Thymus (tissue), 14 donors: ENCODE measurements at places on chromosomes 4 and X.
A peak's percentile ranks its signal among the peaks of the same experiment; 100 is the strongest.

DNA sequence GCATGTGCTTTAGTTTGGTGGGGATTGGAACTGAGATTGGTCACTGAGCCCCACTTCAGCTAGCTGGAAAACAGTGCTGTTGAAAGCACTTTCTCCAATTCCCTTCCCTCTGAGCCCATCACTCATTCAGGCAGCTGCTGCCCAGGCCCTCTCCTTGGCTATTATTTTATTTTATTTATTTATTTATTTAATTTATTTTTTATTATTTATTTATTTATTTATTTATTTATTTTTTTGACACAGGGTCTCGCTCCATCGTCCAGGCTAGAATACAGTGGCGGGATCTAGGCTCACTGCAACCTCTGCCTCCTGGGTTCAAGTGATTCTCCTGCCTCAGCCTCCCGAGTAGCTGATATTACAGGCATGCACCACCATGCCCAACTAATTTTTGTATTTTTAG is 51.8 kb upstream of the RBPJ start:
- H3K4me1 ChIP-seq = peaks cover 2% of the 10 kb centered on the region
- H3K27me3 ChIP-seq = no peaks in the 10 kb centered on the region
- no peaks in the 10 kb centered on the region for H3K36me3 ChIP-seq
- no peak for DNase-seq

DNA sequence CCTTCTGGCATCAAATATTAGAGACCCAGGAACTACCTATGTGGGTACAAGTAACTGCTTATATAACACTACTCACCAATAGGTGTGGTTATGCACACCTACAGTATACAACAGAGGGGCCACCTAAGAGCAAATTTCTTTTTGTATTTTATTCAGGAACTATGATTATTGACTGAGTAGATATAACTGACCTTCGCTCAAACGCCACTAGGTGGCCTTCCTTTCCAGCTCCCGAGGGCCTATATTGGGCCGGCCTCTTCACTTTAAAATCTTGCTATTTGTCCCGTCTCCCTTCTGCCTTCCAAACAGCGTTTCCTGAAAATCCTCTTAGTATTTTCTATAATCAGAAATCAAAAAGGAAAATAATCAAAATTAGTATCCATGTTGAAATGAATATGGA is 19.9 kb upstream of the PABPC5 start:
- H3K4me3 ChIP-seq = no peak overlapping the region
- no peak overlapping the region for H3K27ac ChIP-seq
- no peaks in the 10 kb centered on the region for H3K36me3 ChIP-seq
- H3K27me3 ChIP-seq = no peaks in the 10 kb centered on the region

GRCh38 chrX:107560041-107560440 is 68.3 kb upstream of the PRPS1 start:
- DNase-seq = no peak
- no peak overlapping the region for H3K4me3 ChIP-seq
- H3K27ac ChIP-seq = no peak overlapping the region
- no peaks in the 10 kb centered on the region for H3K27me3 ChIP-seq

DNA sequence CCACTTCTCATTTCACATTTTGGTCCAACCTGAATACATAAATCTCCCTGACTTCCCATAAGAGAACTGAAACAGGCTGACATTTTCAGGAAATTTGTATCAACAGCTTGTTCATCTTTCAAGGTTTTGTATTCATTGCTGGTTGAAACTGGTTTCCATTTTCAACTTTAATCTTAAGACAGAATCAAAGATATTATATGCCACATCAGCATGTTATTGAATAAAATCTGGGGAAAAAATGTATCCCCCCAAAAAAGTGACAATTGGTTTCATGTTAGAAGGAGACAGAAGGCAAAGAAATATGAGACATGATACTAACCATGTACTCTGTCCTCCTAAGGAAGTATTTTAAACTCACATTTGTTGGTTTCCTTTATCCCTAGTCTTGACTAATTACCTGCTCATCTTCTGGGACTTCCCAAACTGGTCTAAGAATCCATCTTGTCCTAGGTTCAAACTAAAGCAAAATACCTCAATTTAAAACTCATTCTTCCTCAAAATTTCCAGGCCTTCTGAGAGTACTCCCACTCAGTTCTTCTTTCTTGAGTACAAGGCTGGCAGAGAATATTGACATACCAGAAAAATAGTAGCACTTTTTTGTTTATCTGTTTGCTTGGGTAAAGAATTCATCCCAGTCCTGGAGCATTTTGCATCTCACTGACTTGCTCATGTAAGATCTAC is 3.1 kb upstream of the ANTXR2 start:
- no peak overlapping the region for H3K4me3 ChIP-seq
- H3K4me1 ChIP-seq = peaks cover 18% of the 10 kb centered on the region
- H3K36me3 ChIP-seq = no peaks in the 10 kb centered on the region
- peaks cover 11% of the 10 kb centered on the region for H3K27me3 ChIP-seq
- DNase-seq = no peak

DNA sequence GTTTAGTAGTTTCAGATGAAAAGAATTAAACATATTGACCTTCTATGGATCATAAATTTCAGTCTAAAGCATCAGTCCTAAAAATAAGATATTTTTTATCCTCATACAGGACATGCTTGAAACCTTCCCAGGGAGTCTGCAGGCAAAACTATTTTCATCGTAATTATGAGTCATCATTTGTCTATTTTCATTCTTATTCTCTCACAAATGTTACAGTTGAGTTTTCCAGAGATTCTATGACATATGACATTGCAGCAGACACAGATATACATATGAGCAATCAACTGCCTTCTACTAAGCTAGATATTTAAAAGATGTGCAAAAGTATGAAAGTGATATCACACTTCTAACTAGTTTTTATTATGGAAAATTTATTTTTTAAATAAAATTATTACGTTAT is 398.0 kb downstream of the MAGEB5 start:
- H3K36me3 ChIP-seq = no peaks in the 10 kb centered on the region
- no peak for DNase-seq
- no peaks in the 10 kb centered on the region for H3K4me1 ChIP-seq
- H3K27ac ChIP-seq = no peak overlapping the region
- H3K4me3 ChIP-seq = no peak overlapping the region
- H3K27me3 ChIP-seq = no peaks in the 10 kb centered on the region

DNA sequence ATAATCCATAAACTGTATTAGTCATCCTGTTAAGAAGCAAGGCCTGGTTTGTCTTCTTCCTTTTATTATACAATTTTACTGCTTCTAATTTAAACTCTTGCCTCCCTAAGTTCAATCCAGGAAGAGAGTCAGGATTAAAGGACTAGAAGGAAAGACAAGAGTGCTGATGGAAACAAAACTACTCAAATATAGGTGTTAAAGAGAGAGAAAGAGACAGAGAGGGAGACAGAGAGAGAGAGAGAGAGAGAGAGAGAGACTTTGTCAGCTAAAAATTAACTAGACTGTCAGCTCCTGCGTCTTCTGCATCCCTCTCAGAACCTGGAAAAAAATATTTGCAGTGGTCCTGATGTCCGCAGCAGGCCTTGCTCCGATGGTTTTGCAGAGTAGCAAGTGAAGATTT is 13.5 kb upstream of the FGG start:
- peaks cover 6% of the 10 kb centered on the region for H3K4me1 ChIP-seq
- no peak overlapping the region for H3K27ac ChIP-seq
- H3K27me3 ChIP-seq = peaks cover 8% of the 10 kb centered on the region
- no peak overlapping the region for H3K4me3 ChIP-seq

- no peaks in the 10 kb centered on the region for H3K36me3 ChIP-seq
- DNase-seq = no peak
- H3K4me3 ChIP-seq = no peak overlapping the region
- H3K4me1 ChIP-seq = no peaks in the 10 kb centered on the region
These were observed 54.7 kb upstream of the ZXDA start for GRCh38 chrX:57964975-57965374.

- H3K4me3 ChIP-seq = no peak overlapping the region
- H3K27ac ChIP-seq = no peak overlapping the region
- H3K27me3 ChIP-seq = no peaks in the 10 kb centered on the region
- no peaks in the 10 kb centered on the region for H3K4me1 ChIP-seq
These were observed 165.6 kb upstream of the S100G start for GRCh38 chrX:16484338-16484737.

- peak overlapping the region; percentile 23 for H3K4me3 ChIP-seq
- DNase-seq = no peak
- H3K36me3 ChIP-seq = no peaks in the 10 kb centered on the region
These were observed 206.5 kb upstream of the STK26 start for GRCh38 chrX:131816551-131817136.

GRCh38 chr4:112093636-112094202 is 51.5 kb upstream of the FAM241A start:
- no peak overlapping the region for H3K27ac ChIP-seq
- no peaks in the 10 kb centered on the region for H3K36me3 ChIP-seq
- H3K4me1 ChIP-seq = no peaks in the 10 kb centered on the region
- no peak overlapping the region for H3K4me3 ChIP-seq
- no peaks in the 10 kb centered on the region for H3K27me3 ChIP-seq

GRCh38 chr4:24380957-24381665 is 203.2 kb downstream of the DHX15 start:
- no peaks in the 10 kb centered on the region for H3K36me3 ChIP-seq
- H3K27me3 ChIP-seq = no peaks in the 10 kb centered on the region
- H3K27ac ChIP-seq = no peak overlapping the region
- H3K4me1 ChIP-seq = no peaks in the 10 kb centered on the region
- no peak overlapping the region for H3K4me3 ChIP-seq
- no peak for DNase-seq

GRCh38 chrX:17525266-17525665 is 150.3 kb downstream of the NHS start:
- H3K27me3 ChIP-seq = no peaks in the 10 kb centered on the region
- no peak for DNase-seq
- no peaks in the 10 kb centered on the region for H3K36me3 ChIP-seq
- no peak overlapping the region for H3K27ac ChIP-seq
- no peak overlapping the region for H3K4me3 ChIP-seq

GRCh38 chrX:15594371-15594770 is 6.4 kb downstream of the ACE2 start:
- no peaks in the 10 kb centered on the region for H3K36me3 ChIP-seq
- no peak overlapping the region for H3K4me3 ChIP-seq
- H3K27ac ChIP-seq = no peak overlapping the region
- no peaks in the 10 kb centered on the region for H3K27me3 ChIP-seq
- no peak for DNase-seq

- H3K27ac ChIP-seq = no peak overlapping the region
- no peak for DNase-seq
- H3K27me3 ChIP-seq = no peaks in the 10 kb centered on the region
- no peaks in the 10 kb centered on the region for H3K36me3 ChIP-seq
- no peak overlapping the region for H3K4me3 ChIP-seq
These were observed 54.6 kb upstream of the RAPGEF2 start for GRCh38 chr4:159048166-159048886.

- no peaks in the 10 kb centered on the region for H3K36me3 ChIP-seq
- no peak overlapping the region for H3K27ac ChIP-seq
- no peak overlapping the region for H3K4me3 ChIP-seq
- no peaks in the 10 kb centered on the region for H3K27me3 ChIP-seq
- no peak for DNase-seq
These were observed 26.4 kb downstream of the SPIN3 start for GRCh38 chrX:56968980-56969379.

DNA sequence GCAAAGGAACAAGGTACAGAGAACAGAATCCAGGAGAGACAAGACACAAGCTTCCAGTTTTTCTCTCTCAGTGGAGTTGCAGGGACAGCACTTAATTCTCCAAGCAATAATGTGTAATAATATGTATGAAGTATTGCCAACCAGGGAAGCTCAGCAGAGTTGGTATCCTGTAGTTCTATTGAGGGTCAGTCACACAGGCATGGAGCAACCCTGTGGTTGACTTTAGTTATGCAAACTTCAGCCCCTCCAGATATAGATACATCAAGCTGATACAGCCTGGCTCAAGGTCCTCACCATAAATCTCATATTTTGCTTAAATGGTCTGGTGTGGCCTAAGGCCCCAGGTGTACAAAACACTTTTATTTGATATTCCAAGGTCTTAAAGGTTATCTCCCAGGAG is 248.6 kb upstream of the EPHA5 start:
- no peaks in the 10 kb centered on the region for H3K27me3 ChIP-seq
- DNase-seq = no peak
- no peak overlapping the region for H3K4me3 ChIP-seq
- no peaks in the 10 kb centered on the region for H3K36me3 ChIP-seq
- H3K27ac ChIP-seq = no peak overlapping the region

GRCh38 chrX:117977526-117977925 is 139.1 kb downstream of the KLHL13 start:
- H3K27ac ChIP-seq = no peak overlapping the region
- no peaks in the 10 kb centered on the region for H3K36me3 ChIP-seq
- DNase-seq = no peak
- H3K4me3 ChIP-seq = no peak overlapping the region
- H3K27me3 ChIP-seq = no peaks in the 10 kb centered on the region

DNA sequence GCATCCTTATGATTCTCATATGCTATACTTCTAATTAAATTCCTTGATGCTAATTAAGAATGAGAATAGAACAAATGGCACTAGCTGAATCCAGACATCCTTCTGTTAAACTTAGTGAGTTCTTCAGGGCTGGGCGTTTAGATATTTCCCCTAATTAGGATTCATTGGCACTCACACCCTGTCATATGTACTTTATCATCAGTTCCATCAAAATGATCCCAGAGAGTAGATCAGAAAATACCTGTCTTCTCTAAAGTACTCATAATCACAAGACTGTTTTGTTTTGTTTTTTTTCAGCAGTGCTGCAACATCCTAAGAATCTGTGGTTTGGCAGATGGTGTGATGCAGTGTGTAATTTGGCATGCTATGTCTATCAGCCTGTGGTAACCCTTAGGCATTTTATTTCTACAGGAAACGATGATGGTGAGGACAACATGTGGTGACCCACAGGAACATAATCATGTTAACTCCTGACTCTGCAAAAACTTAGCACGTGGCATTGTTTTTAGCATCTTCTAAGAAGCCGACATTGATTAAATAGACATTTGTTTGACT is 2528.4 kb downstream of the ARAP2 start:
- H3K27ac ChIP-seq = no peak overlapping the region
- no peaks in the 10 kb centered on the region for H3K27me3 ChIP-seq
- H3K36me3 ChIP-seq = no peaks in the 10 kb centered on the region
- no peak overlapping the region for H3K4me3 ChIP-seq
- no peaks in the 10 kb centered on the region for H3K4me1 ChIP-seq
- no peak for DNase-seq

DNA sequence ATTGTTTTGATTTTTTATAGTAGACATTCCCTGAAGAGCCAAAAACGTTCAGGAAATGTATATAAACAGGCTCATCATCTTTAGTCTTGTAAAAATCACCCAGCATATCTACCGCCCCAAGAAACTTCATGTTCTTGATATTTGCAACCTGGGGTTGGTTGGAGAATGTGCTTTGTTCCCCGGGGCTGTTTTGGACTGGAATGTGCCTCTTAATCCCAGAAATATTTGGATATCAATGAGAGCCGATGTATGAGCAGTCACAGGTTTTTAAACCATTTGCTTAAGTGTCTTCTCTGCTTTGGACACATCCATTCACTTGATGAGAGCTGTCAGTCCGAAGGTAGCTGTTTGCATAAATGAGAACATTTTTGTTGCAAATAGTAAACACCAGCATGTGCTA is 449.7 kb downstream of the PCDH7 start:
- H3K27ac ChIP-seq = no peak overlapping the region
- H3K4me1 ChIP-seq = no peaks in the 10 kb centered on the region
- no peak overlapping the region for H3K4me3 ChIP-seq
- no peaks in the 10 kb centered on the region for H3K27me3 ChIP-seq
